ENCODE measurements at places on chromosomes 4 and X.

DNA sequence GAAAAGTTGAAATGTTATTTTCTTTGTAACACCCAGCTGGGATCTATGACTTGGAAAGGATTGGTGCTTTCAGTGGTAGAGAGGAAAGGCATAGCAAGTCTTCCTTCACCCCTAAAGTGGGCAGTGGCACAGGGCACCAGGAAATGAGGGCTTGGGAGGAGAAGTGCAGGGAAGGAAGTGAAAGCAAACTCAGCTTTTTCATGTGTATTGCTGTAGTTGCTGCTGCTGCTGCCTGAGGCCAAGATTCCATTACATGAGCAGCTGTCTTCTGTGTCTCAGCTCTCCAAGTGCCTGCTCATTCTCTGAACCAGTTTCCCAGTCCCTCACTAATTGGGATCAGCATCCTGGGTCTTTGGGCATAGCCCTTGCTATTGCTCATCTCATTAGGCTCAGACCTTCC lies 2.6 kb downstream of the HCCS start:
- DNase-seq = no peak

GRCh38 chrX:87265518-87265917 lies 252.1 kb upstream of the KLHL4 start:
- DNase-seq = no peak

DNA sequence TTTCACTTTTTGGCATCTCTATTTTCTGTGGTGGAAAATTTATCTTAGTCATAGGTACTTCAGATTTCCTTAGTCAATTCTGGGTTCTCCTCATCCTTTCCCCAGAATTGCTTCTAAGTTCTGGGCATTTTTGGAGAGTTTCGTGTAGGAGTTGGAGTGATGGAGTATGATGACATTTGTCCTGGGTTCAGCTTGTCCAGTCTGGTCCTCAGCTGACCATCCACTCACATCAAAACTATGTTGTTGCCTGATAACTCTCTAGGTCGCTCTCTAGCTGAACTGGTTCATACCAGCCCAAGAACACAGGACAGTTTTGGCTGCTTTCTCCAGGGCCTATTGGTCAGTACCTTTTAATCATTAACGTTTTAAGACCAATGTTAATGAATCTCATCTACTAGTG lies 13.2 kb downstream of the PTTG2 start:
- no peak for DNase-seq

DNA sequence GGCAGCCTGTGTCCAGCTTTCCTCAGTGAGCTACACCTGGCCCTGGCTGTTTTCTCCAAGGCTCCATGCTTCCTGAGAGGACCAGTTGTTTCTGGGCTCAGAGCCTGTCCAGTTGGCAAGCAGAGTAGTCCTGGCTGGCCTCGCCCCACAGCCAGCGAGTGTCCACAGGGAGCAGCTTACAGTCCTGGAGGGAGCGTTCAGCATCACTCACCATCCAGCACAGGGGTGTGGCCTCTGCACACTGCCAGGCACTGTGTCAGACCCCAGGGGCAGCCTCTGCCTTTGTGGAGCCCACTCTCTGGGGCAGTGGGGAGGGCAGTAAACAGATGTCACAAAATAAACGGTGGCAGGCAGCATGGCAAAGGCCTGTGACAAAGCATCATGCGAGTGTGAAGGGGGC lies 23.9 kb downstream of the EVC start:
- no peak for DNase-seq

GRCh38 chr4:105399532-105400161 lies 74.2 kb downstream of the PPA2 start:
- no peak for DNase-seq

All from stimulated activated CD4-positive, alpha-beta T cell treated with anti-CD3 and anti-CD28 coated beads, Interleukin-1b, Interleukin-23, amount 100 ng/mL, for 24 hours (primary cell).